Globus pallidus (tissue), 1 donor: ENCODE measurements at places on chromosomes 6 and 20.

DNA sequence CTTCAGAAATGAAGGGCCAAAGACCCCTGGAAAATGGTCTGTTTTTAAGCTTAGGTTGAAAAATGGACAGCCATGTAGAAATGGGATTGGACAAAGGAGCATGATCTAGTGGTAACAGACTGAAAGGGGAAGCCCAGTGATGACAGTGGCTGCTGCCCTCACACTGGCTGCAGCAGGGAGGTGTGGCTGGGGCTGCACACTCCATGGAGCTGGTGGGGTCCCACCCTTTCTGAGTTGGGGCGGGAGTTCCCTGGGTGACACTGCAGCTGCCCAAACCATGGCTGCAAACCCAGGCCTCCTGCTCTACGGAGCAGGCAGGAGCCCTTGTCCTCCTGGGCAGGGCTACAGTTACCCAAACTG lies 8.5 kb upstream of the PACSIN1 start:
- no peak for DNase-seq

- no peak for DNase-seq
These were observed 126.0 kb upstream of the LRFN2 start for GRCh38 chr6:40713002-40713719.

DNA sequence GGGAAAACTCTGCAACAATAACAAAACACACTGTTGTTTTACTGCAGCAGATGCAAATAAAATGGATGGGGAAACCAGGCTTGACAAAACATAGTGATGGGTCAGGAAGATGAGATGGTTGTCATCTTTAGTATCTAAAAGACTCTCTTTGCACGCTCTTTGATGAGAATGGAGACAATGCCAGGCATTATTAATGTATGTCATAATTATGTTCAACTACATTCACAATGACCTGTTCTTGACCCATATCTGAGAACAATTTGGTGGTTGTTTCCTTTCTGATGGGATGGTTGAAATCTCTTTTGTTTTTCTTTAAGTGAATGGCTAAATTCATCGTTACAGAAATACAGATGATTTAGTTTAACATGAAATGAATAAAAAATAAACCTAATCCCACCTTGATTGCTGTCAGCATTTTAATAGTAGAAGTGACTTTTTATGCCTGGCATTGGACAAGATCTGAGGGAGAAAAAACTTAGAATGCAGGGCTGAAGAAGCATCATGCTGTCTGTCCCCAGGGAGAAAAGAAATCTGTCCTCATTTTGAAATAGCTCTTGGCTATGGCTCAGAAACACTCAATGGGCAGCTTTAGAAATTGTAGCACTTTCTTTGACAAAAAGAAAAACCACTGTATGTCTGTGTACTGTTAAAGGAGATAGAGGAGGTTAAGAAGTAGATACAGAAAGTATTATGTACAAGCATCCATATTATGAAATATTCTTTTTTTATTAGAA lies 12.4 kb upstream of the GRIK2 start:
- no peak for DNase-seq

- no peak for DNase-seq
These were observed 3.8 kb downstream of the CEBPB start for GRCh38 chr20:50194422-50194830.

- DNase-seq: no peak
These were observed 174.9 kb downstream of the FRK start for GRCh38 chr6:115885636-115886366.

DNA sequence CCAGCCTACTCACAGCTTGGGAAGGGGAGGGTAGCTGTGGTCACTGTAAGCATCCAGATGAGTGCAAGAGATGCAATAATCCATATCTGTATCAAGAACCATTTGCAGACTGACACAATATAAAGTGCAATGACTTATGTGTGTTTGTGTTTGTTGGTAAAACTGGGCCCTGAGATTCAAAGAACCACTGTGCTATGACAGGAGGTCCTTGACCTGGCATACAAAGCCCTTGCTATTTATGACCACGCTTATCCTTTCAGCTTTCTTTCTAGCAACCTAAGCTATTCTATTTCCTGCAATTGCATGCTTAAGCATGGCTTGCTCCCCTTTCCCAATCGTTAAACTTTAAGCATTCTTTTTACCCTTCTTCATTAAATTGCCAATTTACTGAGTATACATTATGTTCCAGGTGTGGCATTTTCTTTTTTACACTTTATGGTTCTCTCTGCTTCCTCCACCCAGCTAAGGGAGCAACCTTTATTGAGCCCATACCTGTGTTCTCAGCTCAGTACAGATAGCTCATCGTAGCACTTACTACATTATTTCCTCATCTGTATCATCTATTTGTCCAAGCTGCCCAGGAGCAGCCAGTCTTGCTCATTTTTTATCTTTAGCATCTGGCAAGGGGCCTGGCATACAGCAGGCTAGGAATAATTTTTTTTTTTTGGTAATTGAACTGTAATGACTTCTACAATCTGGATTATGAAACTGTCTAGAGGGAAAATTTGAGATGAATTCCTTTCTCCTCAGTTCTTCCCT lies 3.5 kb downstream of the MCUR1 start:
- no peak for DNase-seq

DNA sequence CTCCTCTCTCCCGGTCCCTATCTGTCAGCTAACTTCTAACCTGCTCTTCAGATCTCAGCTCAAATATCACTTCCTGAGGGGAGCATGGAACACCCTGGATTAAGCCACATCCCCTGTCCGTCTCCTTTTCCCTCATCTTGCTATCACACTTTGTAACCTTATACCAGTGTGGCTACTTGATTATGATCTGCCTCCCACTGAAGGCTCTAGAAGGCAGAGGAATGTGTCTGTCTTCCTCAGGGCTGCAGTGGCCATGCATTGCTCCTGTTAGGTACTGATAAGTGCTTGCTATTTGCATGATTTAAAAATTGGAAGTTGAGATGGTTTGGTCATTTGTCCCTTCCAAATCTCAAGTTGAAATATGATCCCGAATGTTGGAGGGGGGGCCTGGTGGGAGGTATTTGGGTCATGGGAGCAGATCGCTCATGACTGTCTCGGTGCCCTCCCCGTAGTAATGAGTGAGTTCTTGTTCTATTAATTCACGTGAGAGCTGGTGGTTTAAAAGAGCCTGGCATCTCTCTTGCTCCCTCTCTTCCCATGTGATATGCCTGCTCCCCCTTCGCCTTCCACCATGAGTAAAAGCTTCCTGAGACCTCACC lies 71.4 kb downstream of the PLCB4 start:
- DNase-seq: no peak

GRCh38 chr6:138106665-138107077 lies 548 bp downstream of the PERP start:
- no peak for DNase-seq

GRCh38 chr6:87705070-87705691 lies 3.1 kb upstream of the AKIRIN2 start:
- no peak for DNase-seq

DNA sequence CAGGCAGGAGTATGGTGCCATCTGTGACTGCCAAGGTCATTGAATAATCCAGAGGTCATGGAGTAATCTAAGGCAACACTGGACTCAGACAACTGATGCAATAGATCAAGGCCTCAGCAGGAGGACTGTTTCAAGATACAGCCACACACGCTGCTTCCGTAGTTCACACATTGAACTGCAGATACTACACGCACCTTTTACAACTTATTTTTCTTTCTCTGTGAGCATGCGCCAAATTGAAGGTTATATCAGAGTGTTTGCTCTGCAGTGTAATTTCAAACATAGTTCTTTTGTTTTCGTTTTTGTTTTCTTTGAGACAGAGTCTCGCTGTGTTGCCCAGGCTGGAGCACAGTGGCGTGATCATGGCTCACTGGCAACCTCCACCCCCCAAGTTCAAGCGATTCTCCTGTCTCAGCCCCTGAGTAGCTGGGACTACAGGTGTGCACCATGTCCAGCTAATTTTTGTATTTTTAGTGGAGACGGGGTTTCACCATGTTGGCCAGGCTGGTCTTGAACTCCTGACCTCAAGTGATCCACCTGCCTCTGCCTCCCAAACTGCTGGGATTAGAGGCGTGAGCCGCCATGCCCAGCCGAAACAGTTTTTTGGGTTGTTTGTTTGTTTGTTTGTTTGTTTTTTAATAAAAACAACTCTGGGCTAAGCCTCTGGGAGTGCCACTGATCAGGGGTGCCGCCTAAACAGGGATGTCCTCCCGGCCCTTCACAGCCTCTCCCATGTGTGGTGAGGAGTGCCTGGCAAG lies 96.6 kb upstream of the NAA20 start:
- no peak for DNase-seq

DNA sequence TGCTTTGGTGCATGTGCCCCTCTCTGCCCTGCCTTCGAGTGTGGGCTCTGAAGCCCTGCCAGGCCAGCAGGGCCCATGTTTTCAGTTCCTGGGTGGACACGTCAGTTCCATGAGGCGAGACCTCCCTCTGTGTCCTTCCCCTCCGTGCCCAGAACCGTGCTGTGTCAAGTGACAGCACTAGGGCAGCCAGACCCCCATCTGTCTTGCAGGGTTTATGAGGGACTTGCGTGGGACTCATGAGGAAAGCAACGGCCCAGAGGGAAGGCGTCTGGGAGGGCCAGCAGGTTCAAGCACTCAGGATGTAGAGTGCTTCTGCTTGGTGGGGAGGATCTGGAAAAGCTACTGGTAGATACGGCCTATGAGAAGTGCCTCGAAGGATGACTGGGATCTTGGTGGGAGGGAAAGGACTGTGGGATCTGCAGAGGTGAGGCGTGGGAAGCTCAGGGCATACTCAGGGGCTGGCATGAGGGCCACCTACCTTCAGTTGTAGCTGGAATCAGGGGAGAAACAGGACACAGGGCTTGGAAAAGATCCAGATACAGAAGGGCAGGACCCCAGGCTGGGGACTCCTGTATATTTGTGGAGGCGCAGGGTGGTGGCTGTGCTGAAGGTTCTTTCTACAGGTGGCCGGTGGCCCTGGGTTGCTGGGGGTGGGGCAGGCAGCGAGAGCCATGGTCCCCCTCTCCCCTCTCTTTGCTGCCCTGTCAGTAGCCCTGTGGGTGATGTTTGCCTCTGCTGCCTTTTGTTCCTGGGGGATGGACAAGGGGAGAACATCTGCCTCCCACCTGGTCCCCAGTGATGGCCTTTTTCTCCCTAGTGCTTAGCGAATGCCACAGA lies 5.5 kb downstream of the NPEPL1 start:
- no peak for DNase-seq

- peak; percentile 69 for DNase-seq
These were observed 591 bp downstream of the IBTK start for GRCh38 chr6:82246802-82247504.

DNA sequence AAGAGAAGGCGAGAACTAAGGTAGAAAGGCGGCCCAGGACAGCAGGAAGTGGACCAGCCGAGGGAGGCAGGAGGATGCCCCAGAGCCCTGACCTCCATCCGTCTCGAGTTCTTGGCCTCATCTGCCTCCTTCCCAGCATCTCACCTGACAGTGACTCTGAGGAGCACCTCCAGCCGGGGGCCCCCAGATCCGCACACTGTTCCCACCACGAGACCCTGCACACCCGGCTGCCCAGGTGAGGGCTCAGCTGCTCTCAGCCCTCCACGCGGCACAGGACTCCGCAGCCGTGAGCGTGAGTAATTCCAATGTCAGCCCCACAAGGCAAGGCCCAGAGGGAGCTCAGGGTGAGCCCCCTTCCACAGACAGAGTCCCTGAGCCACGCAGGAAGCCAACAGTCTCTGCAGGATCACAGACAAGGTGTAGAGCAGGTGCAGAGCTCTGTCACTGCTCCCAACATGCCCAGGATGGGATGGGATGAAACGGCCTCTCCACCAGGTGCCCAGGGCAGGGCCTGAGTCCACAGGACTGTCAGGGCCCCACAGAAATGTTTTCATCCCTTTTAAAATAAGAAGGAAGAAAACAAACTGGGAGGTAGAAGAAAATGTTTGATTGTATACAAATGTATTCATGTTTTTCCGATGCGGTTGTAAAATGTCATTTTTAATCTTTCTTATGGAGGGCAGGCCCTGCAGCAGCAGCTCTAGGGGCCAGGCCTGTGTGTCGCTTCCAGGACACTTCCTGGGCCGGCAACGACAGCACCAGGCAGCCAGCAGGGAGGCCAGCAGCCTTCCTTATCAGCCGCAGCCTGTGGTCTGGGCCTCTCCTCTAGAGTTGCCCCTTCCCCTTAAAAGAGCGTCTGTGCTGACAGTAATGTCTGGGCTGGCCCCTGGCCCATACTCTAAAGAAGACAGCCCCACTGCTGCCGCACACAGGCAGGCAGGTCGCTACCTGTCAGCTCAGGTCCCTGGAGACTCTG lies 66.9 kb downstream of the DLL1 start:
- no peak for DNase-seq

GRCh38 chr6:22057962-22058361 lies 238.9 kb downstream of the PRL start:
- DNase-seq: no peak

GRCh38 chr6:42279144-42279781 lies 61.6 kb upstream of the MRPS10 start:
- no peak for DNase-seq

DNA sequence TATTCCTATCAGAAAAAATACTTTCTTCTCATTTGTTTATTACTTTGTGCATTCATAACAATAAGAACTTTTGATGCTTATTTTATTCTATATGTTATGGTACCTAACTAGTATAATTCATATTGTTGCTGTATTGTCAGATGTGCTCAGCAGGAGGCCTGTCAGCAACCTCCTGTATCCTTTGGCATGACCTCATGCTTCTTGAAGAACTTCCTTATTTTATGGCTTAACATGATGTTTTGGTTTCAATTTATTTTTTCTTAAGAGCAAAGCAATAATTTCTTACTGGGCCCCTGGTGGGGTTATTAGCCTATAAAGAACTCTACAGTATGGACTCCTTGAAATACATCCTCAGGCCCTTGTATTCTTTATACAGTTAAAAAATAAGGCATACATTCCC lies 17.3 kb downstream of the GGTLC1 start:
- DNase-seq: no peak

DNA sequence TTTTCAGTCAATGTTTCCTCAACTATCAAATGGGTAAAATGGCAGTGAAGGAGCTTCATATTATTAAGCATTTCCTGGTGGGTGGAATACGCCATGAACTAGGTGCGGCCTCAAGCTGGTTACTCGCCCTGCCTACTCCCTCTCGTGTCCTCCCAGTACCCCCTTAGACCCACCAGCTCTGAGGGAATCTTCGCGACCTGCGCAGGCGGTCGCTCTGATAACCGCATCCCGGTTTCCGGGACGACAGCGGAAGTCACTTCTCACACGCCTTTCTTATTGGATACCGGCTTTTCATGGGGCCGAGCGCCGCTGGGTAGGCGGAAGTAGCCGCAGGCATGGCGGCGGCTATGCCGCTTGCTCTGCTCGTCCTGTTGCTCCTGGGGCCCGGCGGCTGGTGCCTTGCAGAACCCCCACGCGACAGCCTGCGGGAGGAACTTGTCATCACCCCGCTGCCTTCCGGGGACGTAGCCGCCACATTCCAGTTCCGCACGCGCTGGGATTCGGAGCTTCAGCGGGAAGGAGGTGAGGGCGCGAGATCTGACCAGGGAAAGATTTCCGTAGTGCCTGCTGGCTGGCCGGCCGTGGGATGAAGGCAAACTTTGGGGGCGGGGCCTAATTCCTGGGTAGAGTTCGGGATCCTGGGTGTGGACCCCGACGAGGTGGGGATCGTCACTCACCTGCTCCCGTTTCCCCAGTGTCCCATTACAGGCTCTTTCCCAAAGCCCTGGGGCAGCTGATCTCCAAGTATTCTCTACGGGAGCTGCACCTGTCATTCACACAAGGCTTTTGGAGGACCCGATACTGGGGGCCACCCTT lies at the start of gene PIGT:
TSS of gene PIGT (plus strand) at position 320 of the 816 bp plus-strand sequence. CDS start at position 336, 16 bp downstream.
- peak; percentile 88 for DNase-seq

- DNase-seq: peak; percentile 15
These were observed 53.2 kb upstream of the ARG1 start for GRCh38 chr6:131519670-131520436.

GRCh38 chr20:34065260-34065659 lies 46.8 kb downstream of the EIF2S2 start:
- DNase-seq: no peak
